SJSA1 (cell line): ENCODE measurements at places on chromosomes 3 and 15.

DNA sequence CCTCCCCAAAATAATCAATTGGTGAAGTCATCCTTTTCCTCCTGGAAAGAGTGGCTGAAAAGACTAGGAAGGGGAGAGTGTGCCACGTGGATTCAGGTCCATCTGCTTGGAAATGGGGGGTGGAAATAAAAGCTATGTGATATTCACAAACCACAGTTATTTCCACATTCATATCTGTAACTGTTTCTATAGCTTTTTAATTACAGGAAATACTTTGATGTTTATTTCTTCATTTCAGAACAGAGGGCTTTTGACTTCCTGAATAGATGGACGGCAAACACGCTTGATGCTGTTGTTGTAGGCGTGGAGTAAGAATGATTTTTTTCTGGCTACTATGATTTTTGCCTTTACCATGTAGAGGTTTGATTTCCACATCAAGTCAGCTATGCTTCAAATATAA lies 10.1 kb downstream of the AADACL2 start:
- DNase-seq: no peak

- DNase-seq: peak; percentile 78
Measured at GRCh38 chr3:197372047-197372661, 73.7 kb upstream of the DLG1 start.

DNA sequence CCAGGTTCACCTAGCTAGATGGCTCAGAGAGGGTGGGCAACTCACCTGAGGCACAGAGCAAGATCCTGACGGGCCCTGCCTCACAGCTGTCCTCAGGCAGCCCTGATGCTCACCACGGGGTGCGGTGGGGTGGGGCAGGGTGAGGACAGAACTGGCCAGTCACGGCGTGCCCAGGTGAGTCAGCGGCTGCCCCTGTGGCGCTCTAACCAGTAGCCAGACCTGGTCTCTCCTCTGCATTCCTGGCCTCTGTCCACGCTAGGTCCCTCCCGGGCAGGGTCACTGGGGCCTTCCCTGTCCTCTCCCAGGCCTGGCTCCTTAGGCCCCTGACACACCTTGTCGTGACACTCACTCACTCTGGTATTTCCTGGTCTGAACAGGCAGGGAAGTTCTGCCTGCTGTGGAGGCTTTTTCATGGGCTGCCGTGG lies 901 bp downstream of the ALS2CL start:
- DNase-seq: no peak

DNA sequence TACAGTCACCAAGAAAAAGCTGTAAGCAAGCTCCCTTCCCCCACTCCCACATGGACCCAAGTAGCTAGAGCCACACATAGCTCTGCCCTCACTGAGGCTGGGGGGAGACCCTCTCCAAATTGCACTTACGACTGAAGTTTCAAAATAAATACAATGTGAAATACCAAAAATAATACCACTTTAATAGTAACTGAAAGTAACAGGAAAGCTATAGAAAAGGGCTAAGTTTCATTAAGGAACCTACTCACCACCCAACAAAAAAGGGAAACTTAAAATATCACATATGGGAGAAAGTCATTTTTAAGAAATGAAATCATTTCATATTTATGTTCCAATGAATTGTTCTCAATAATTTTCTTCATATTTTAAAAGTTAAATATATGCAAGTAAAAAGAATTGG lies 130.4 kb upstream of the UBE2E2 start:
- DNase-seq: no peak

- DNase-seq: no peak
Measured at GRCh38 chr3:141320399-141321108, 47.8 kb upstream of the ZBTB38 start.

GRCh38 chr3:183217548-183218332 lies 35.3 kb upstream of the B3GNT5 start:
- DNase-seq: no peak

DNA sequence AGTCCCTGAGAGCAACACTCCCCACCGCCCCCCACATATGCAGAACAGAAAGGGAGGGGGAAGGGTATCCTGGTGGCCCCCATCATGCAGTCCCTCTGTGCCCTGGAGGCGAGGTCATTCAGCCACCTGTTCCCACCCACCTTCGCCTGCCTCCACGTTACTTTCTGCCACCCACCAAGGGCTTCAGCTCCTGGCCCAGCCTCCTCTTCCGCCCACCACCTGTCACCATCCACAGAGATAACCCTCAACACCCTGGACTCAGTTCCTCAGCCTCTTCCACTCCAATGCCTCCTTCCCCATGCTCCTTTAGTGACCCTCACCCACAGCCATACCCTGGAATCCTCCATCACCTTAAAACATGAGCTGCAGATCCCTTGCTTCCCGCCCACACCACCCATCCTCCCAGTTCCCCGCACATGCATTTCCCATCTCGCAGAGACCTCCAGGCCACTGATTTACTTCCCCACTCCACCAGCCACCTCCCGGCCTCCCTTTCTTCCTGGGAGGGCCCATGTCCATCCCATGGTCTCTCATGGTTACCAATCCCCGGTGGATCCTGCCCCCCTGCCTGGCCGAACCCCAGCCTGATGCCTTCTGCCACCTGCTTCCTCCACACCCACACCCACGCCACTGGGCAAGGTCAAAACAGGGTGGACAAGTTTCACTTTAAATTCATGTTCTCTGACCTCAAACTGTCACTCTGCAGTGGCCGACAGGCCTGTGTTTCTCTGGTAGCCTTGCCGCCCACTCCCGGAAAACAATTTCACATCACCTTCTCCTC lies 18.2 kb downstream of the HOMER2 start:
- no peak for DNase-seq

GRCh38 chr3:189699885-189700284 lies 68.7 kb downstream of the TP63 start:
- DNase-seq: no peak

DNA sequence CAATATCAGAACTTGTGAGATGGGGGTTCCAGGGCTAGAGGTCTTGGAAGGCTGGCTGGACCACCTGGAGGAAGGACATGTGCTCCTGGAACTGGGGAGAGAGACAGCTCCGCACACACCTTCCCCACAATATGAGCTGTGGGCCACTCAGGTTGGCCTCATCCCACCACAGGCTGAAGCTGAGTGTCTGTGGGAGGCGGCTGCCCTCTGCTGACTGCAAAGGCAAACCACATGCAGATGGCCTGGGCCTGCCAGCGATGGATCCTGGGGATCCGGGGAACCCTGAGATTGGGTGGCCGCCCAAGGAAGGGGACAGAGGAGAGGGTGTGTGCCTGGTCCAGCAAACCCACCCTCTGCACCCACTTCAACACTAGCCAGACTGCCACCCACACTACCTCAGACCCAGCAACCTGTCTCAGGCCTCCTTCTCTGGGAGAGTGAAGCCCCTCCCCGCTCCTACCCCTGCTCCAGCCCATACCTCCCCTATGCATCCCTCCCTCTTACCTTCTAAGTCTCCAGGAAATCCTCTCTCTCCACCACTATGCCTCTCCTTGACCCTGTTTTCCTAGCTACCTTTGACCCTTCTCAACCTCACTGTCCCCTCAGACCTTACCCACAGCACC lies 44.8 kb downstream of the CYP11A1 start:
- peak; percentile 51 for DNase-seq

DNA sequence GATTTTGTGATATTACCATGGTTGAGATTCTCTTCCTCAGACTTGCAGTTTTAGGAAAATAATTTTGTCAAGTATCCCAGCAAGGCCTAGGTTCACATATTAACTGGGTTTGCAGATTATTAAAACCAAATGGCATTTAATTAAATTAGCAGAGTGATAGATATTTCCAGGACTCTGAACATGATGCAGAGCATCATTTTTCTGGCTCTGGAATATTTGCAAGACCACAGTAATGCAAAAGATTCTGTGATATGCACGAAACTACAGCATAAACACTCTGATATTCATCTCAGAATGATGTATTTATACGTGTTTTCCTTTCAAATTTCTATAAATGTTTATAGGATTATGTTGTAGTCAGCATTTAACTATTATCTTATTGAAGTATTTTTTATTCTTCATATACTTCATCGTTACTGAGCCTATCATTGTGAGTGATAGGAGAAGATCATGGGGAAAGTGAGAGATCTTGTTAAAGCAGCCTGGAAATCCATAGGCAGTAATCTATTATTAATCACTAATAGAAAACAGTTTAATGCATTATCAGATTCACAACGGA lies 1245.6 kb downstream of the OTOL1 start:
- no peak for DNase-seq

GRCh38 chr3:4565809-4566501 lies 72.8 kb downstream of the ITPR1 start:
- DNase-seq: no peak

- no peak for DNase-seq
Measured at GRCh38 chr3:52401551-52401950, 43.4 kb downstream of the SEMA3G start.

- DNase-seq: no peak
Measured at GRCh38 chr3:112338021-112338726, 5.2 kb downstream of the CD200 start.

DNA sequence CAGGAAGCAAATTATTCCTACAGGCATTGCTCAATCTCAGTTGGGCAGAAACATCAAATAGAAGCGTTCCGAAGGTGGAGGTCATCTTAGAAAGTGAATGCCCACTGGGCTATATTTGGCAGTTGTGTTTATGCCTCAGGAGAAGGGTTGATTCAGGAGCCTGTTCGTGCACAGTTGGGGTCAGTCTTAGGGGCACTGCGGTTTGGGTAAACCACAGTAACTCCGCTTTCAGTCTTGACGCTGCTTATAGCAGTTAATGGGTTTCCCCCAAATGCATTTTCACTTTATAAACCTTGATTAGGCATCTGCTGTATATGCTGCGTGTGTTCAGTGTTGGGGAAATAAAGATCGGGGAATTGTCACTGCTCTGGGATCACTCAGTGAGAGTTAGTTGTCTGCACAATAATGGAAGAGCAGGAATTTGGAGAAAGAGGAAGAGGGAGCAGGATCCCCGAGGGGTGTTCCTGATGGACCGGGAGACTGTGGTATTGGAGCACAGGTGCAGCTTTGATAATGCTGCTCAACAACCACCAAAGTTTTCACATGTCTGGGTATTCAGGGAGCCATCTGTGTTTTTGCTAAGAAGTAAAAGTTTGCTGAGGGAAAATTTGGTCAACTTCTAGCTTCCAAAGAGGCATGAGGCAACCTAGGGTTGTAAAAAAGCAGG lies 124.3 kb upstream of the EIF1B start:
- no peak for DNase-seq

DNA sequence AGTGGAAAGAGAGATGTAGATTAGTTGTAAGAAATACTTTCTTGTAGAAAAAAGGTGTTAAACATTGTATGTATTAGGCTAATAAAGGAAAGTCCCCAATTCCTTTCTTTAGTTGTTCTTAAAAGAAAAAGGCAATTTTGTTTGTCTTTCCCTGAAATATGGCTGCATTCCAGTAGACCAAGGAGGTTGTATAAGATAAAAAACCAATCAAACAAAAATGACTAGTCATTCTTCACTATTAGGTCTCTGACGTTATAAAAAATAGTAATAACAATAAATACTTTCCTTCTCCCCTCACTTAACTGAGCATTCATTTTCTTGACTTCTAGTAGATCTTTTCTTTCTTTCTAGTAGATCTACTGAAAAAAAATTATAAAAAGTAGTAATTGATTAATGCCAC lies 8.6 kb upstream of the PPM1L start:
- no peak for DNase-seq

DNA sequence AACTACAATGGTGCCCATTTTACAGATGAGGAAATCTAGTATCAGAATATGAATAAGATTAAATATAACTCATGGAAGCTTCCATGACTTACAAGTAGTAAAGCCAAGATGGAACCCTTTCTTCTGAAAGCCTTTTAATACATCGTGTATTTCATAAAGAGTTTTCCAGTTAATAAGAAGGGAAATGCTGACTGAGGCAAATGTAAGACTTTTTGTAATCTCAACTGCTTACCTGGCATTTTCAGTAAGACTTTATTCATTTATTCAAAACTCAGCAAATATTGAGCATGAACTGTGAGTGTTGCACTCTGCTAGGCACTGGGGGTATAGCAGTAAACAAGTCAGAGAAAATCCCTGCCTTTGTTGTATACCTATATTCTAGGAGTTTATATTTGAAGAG lies 256.4 kb upstream of the THRB start:
- no peak for DNase-seq

DNA sequence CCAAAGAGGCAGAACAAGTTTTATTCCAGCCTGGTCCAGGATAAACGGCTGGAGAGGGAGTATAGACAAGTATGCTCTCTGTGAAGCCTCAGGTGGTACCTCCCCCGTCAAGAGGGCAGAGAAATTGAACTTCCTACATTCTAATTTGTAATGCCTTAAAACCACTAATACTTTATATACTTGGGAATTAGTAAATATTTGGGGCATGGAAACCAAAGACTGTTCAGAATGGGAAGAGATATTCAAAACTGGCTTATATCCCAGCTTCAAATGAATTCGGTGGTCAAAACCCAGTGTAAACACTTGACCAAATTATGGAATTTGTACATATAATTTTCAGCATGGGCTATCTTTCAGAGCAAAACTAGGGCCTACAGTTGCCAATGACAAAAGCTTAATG lies 122.6 kb downstream of the FBN1 start:
- no peak for DNase-seq

- DNase-seq: peak; percentile 50
Measured at GRCh38 chr3:177468331-177468730, 271.0 kb upstream of the TBL1XR1 start.

GRCh38 chr3:45870099-45870498 lies 16.2 kb upstream of the CCR9 start:
- no peak for DNase-seq

- DNase-seq: no peak
Measured at GRCh38 chr15:65646486-65646885, 24.7 kb downstream of the SLC24A1 start.

- no peak for DNase-seq
Measured at GRCh38 chr3:123092243-123092642, 25.4 kb downstream of the PDIA5 start.

DNA sequence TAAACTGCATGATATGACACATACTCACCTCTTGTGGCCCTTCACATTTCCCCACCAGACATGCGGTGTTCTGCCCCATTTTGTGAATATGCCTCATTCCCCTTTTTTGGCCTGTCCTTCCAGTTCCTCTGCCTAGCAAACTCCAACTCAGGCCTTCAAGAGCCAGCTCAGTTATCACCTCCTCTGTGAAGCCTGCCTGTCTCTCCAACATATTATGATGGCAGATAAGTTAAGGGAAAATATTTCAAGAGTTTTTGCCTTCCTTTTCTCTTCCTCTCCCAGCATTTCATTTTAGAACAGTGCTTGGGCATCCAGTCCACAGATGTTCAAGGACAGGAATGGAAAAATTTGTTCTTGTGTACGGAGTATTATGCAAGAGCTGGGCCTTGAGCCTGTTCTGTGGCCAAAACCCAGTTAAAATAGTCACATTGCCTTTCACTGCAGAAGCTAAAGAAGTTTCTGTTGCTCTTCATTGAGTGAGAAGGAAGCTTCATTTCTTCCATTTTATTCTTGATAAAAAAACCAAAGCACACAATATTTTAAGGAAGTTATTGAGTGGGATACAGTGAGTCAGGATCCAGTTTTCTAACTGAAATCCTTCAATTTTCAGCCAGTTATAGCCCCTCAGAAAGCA lies 192.0 kb downstream of the GHSR start:
- DNase-seq: no peak

GRCh38 chr3:139588450-139588849 lies 48.9 kb upstream of the RBP1 start:
- no peak for DNase-seq

GRCh38 chr3:14208977-14209394 lies 30.4 kb downstream of the LSM3 start:
- peak; percentile 81 for DNase-seq

GRCh38 chr3:72343078-72343477 lies 505.2 kb downstream of the SHQ1 start:
- peak; percentile 7 for DNase-seq

GRCh38 chr15:40439960-40440742 lies 602 bp upstream of the BAHD1 start:
- DNase-seq: peak; percentile 56

GRCh38 chr15:82832601-82833361 lies 23.4 kb downstream of the WHAMM start:
- DNase-seq: peak; percentile 60
